Left colon (tissue), 2 donors: ENCODE measurements at places on chromosomes 5 and 9.

- no peak for DNase-seq
Observed at GRCh38 chr5:179323026-179323870, 22.0 kb downstream of the ADAMTS2 start.

- no peak for DNase-seq
Observed at GRCh38 chr5:77131361-77131760, 44.3 kb upstream of the ZBED3 start.

GRCh38 chr5:149152317-149152746 is 11.0 kb downstream of the ABLIM3 start:
- DNase-seq, result no peak

DNA sequence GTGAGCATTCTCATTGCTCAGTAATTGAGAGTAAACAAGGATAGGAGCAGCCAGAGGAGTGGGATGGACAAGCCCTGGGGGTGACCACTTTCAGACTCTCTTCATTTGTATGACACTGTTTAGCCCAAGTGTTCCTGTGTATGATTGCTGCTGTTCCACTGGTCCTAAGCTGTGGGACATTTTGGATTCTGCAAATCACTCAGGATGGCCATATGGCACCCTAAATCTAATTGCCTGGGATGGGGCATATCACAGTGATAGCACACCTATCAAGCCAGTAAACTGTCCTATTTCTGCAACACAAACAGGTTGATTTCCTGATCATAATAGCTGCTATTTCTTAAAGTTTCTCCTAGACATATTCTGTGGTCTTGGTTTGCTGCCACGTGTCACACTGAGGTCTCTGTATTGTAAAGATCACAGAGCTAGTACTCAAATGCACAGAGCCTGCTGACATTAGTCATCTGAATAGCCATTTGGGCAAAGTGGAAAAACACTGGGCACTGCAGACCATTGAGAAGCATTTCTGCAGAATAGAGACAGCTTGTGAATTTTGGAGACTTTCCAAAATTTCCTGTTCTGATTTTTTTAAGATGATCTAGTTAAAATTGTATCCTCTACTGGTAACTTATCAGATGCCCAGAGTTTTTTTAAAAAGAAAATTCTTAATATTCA is 320.2 kb downstream of the RFX3 start:
- DNase-seq, result no peak

GRCh38 chr5:107282061-107282460 is 388.7 kb downstream of the EFNA5 start:
- no peak for DNase-seq

DNA sequence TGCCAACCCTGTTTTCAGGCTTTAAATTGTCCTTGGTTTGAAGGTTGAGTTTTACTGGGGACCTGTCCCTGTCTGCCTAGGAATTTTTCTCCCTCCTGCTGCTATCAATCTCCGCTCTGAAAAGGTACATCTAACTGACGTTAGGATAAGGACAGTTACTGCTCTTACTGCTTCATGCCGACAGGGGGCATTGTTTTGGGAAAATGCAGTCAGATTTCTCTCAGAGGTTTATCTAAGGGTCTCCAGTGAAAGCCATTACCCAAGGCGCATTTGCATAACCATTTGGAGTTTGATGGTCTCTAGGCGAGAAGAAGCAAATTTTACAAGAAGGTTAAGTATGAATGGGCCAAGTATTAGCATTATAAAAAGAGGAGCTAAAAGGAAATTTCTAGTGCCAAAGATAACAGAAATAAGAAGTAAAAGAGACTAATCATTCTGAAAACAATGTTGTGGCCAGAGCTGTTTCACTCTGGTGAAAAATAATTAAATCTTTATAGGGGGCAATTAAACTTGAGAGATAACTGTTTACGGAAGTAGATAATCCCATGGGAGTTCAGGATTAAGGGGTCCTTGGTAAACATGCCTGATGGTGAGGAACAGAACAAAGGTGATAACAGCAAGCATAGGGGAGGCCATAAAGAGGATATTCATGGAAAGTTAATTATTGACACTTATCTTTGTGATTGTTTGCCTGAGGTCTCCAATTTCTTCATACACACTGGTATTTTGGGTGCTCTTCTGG is 605.0 kb downstream of the MTRR start:
- DNase-seq, result no peak

GRCh38 chr9:28503573-28503972 is 930.3 kb upstream of the C9orf72 start:
- no peak for DNase-seq

DNA sequence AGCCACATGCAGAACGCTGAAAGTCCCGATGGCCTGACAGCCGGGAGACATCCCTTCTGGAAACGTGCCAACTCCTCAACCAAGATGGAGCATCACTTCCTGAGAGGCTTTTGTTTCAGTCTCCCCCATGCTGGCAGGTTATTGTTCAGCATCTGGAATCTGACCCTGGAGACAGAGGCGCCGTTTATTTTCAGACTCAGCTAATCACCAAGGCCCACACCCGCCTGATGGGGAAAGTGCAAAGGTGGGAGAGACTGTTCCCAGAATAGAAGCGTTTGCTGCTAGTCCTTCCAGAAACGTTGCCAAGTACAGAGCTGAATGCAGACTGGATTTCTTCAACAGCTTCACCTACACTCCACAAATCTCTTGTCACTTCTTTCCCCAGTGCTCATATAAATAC is 41.8 kb upstream of the S1PR3 start:
- DNase-seq, result no peak

DNA sequence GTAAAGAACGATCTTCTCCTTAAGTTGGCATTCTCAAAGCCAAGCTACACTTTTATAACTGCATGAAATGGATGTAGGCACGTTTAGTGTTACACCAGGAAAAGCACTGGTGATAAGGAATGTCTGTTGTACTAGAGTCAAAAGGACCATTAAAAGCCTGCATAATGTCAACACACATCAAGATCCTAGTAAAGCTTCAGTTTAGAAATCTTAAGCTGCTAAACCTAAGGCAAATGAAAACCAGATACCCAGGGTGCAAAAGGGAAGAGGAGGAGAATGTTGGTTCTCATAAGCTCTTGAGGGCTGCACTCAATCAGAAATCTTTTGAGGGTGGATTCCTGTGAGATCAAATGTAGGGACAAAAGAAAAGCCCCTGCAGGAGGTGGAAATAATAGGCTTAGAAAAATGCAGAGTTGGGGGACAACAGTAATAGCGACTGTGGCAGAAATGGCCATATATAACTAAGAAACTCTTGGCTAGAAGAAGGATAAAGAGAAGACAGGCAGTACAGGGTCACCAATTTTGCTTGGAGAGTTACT is 148.2 kb downstream of the FBXL17 start:
- DNase-seq, result no peak

DNA sequence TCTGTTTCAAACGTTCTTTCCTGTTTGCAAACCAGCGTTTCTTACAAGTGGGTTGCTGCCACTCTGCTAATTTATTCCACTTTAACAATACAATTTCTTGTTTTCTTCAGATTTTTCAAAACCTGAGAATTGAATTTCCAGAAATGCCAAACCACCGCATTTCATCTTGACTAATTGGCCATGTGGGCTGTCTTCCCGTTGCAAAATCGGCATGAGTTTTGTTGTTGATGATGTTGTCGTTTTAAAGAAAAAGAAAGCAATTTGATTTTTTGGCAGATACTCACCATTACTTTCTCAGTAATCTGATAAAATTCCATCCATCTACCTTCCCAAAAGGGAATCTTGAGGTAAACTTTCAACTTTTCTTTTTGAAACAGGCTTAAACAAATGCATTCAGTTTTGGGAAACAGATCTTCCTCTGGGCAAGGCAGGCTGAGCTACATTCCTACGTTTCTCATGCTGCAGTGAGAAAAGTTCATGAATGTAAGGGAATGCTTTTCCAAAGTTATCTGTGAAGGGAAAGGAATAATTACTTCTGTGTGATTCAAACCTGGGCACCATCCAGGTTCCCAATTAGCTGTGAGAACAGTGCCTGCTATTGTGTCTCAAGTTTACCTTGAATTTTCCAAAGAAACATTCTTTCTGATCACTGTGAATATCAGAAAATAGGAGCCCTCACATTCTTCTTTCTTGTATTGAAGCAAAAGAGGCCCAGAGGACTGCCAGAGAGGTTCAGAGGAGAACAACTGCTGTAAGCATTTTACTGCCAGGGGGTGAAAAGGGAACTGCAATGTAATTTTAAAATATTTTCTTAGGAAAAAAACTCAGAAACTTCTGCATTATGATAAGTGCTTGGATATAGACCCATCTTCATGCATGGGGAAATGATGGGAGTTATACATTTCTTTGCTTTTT is 100.7 kb upstream of the TUT7 start:
- no peak for DNase-seq

GRCh38 chr5:15630441-15630840 is 130.5 kb downstream of the FBXL7 start:
- DNase-seq, result no peak

- DNase-seq, result no peak
Observed at GRCh38 chr9:38009990-38010389, 59.0 kb downstream of the SHB start.

- no peak for DNase-seq
Observed at GRCh38 chr5:147101659-147102369, 133.0 kb upstream of the STK32A start.

DNA sequence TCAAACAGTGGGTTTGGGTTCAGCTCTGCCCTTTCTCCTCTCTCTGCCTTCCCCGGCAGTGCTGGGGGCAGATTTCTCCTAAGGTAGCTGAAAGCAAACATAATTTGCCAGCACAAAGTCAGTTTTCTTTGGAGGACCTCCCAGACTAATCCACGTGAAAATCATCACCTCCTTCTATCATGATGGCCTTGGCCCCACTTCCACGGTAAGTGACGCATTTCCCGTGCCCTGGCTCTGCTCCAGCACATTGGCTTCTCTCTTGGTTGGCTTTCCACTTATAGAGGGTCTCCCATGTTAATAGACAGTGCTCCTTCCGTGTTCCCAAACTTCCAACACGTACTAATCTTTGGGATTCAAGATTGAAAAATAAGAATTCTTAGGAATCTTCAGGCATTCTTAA is 74.1 kb upstream of the TRIO start:
- DNase-seq, result no peak

DNA sequence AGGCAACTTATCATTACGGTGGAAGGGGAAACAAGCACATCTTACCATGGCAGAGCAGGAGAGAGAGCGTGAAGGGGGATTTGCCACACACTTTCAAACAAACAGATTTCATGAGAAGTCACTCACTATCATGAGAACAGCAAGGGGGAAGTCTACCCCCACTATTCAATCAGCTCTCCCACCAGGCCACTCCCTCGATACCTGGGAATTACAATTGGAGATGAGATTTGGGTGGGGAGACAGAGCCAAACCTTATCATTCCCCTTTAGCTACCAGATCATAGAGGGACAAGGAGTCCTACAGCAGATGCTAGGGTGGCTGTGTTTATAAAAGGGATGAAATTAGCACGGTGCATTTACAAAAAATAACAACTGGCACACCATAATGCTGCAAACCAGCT is 2149.4 kb upstream of the ACO1 start:
- no peak for DNase-seq

DNA sequence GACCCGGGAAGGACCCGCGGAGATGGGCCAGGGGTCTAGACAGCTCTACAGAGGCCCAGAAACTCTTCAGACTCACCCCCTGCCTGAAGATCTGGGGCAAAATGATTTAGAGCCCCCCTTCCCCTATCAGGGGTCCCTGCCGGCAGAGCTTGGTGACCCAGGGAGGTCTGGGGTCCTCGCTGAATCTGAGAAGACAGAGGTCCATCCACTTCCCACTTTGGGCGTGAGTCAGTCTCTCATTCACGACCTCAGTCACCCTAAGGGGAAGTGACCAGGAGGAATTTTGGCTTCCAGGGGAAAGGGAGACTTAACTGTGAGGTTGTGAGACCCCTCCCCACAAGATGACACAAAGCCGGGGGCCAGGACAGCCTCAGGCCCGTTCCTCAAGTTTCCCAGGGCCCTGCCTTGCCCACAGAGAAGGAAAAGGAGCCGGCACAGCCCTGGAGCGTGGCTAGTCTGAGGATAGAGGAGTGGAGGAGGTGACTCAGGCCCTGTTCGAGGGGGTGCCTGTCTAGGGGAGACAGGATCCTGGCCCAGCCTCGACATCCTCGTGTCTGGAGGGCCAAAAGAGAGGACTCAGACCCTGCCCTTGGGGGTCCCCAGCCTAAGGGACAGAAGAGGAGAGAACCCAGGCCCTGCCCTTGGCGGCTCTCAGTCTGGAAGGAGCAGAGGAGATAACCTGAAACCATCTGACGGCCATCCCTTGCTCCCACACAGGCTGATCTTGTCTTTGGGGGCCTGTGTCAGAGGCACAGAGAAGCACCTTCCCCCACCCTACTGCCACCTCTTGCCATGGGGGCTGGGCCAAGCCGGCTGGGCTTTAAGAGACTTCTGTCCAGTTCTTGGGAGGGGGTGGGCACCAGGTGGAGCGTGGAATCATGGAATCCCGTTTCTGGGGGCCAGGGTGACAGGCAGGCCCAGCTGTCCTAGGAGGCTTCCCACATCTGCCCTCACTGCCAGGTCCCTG is 889 bp downstream of the PDLIM4 start:
- no peak for DNase-seq

DNA sequence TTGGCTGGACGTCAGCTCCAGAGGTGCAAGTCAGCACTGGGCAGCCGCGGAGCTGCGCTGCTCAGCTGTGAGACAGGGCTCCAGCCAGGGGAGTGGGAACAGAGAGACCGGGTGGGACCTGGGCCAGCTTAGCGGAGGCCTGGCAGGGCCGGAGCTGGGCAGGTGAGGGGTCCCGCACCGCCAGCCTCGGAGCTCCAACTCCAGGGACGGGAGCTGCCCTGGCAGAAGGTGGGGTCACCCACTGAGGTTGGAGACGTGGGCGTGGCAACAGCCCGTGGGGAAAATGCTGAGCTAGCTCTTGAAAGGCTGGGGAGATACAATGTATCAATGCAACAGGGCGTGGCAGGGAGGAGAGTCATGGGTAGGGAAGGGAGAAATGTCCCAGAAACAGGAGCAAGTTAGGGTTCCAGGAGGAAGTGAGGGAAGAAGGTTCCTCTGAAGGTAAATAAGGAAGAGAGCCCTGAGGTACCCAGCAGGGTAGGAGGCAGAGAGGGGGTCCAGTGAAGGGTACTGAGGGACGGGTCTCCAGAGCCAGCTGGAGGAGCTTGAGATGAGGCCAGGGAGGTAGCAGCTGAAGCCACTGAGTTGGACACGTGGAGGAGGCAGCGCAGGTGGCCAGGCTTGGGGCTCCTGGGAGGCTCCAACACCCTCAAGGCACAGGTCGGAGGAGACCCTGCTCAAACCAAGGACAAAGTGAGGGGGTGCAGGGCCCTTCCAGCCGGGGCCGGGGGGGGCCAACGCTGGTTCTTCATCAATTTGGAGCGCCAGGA is 736 bp upstream of the NKD2 start:
- DNase-seq, result peak; percentile 24

- no peak for DNase-seq
Observed at GRCh38 chr5:135543001-135543484, 7.3 kb upstream of the NEUROG1 start.

DNA sequence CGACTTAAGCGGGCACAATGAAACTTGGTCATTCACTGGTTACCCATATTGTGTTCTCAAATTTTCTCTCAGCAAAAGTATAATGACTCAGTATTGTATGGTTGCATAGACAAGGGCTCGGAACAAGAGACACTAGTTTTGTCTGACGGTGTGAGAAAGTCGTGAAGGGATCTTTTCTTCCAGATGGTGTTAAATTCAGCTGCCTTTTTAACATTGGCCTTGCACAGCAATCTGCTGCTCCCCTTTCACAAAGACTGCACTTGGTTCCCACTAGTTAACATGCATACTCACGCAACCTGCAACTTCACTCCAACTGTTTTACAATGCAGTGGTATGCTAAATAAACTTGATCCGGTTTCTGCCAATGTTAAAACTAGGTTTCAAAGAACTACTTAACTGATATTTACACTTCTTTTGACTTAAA is 219.2 kb downstream of the MEF2C start:
- no peak for DNase-seq
